ENCODE measurements at places on chromosomes 4 and X.

DNA sequence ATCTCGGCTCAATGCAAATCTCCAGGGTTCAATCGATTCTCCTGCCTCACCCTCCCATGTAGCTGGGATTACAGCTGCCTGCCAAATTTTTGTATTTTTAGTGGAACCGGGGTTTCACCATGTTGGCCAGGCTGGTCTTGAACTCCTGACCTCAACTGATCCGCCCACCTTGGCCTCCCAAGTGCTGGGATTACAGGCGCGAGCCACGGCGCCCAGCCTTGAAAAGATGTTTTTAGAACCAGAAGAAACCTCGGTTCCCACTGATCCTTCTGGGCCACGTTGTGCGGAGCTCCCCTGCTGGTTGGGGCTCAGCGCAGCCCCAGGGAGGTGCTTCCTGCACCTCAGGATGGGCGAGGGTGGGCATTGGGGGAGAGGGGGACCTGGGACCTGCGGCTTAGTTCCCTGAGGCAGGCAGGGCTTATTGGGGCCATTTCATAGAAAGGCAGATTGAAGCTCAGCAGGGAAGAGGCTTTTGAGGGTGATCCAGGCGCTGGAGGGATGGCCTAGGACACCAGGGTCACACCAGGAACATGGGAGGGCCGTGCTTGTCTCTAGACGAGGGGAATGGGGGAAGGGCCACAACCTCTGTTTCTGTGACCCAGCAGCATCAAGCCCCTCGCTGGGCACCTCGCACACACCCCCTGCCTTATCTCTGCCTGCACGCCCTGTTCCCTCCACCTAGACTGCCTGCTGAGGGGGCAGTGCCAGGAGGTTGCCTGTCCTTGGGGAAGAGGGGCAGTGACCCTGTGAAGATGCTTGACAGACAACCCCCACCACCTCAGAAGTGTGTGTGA is 6.3 kb upstream of the ADD1 start:
- DNase-seq, result no peak

DNA sequence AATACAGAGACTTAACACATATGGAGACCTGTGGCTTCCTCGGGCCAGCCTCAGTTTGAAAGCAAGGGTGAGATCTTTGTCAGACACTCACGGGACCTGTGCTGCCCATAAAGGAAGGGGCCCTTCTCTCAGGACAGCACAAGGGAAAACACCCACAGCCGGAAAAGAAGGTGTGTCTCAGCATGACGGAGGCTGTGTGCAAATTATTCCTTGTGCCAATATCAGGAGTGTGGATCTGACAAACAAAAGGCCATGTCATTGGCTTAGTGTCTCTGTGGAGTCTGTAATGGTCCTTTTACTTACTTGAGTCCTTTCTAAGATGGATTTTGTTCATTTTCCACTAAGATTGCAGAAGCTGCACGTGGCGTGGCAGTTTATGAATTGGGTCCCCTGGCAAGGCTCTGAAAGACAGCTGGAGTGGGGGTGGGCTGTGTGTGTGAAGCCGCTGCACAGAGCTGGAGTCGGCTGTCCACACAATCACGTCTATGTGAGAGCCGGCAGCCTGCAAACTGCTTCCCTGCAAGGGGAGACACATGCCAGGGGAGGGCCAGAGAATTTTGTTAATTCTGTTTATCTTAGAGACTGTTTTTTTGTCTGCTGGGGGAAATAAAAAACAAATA is 1.9 kb downstream of the ENPP6 start:
- DNase-seq, result no peak

GRCh38 chrX:133709501-133709900 is 275.9 kb downstream of the GPC3 start:
- no peak for DNase-seq

DNA sequence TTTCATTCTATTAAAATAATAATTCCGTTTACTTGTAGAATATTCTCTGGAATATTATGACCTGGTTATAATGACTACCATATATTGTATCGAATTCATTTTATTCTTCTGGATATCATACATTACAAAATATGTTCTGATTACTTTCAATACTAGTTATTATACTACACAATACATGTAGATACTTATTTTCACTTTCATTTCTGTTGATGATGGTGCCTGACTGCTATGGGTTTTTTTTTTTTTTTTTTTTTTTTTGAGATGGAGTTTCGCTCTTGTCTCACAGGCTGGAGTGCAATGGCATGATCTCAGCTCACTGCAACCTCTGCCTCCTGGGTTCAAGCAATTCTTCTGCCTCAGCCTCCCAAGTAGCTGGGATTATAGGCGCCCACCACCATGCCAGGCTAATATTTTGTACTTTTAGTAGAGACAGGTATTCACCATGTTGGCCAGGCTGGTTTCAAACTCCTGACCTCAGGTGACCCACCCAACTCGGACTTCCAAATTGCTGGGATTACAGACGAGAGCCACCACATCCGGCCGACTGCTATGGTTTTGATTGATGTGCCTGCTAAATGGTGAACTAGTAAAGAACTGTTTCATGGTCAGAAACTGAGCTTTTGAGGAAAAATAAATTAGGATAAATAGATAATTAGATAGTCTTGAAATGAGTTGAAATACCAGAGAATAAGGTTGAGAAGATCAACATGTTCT is 39.5 kb downstream of the PCDH10 start:
- DNase-seq, result no peak

DNA sequence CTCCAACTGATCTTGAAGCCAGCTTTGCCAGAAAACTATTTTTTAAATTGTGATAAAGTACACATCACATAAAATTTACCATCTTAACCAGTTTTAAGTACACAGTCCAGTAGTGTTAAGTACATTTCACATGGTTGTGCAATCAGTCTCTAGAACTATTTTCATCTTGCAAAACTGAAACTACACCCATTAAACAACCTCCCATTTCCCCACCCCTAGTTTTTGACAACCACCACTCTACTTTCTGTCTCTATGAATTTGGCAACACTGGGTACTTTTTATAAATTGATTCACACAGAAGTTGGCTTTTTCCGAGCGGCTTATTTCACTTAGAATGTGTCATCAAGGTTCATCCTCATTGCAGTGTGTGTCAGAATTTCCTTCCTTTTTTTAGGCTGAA is 31.0 kb downstream of the TRPC5 start:
- no peak for DNase-seq

DNA sequence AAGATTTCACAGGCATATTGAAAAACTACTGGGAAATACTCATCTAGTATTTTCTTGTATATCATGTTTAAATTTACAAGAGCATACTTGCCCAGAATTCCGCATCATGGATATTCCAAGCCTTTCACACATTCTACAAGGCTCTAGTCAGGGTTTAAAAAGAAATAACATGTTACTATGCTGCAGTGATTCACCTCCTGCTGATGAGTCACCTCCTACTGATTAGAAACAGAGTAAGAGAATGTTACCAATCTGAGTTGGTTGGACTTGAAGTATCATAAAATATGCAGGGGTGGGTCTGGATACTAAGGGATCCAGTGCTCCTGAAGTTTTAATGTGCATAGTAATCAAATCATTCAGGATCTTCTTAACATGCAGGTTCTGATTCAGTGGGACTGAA is 192.0 kb upstream of the ANK2 start:
- DNase-seq, result peak; percentile 79

DNA sequence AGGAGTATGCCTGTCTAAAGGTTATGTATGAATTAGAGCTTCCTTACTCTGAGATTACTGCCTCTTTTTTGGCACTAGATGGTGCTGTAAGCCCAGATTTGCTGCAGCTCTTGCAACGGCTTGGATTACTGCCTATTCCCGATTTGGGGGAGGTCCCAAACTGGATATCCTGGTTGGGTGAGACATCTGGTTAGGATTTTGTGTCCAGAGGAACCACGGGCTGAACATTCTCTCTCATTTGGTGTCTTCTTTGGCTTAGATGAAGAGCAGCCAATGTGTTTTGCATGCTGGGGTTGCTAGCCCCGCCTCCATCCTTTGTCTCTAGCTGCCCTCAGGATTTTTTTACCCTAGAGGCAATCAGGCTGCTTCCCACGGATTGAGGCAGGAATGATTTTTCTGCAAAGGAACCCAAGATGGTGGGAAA is 31.9 kb downstream of the F8A1 start:
- peak; percentile 65 for DNase-seq

GRCh38 chr4:152668338-152668964 is 11.3 kb downstream of the TMEM154 start:
- DNase-seq, result no peak

- no peak for DNase-seq
Measured at GRCh38 chr4:169530048-169530447, 82.3 kb downstream of the NEK1 start.

Data from AG09309 (cell line).